ENCODE measurements at places on chromosomes 5 and 9. TPM values are rescaled to one million over a fixed set of nuclear protein-coding genes. Genes with fewer than 3 reads are reported as not detected.

GRCh38 chr5:89396278-89396954 is 513.4 kb upstream of the MEF2C start:
- no peaks in the 10 kb centered on the region for H3K27me3 ChIP-seq
- H3K4me3 ChIP-seq = no peak overlapping the region
- H3K4me1 ChIP-seq = no peaks in the 10 kb centered on the region
- H3K36me3 ChIP-seq = no peaks in the 10 kb centered on the region

GRCh38 chr9:126150411-126151030 is 176.1 kb upstream of the MVB12B start:
- H3K4me3 ChIP-seq = no peak overlapping the region
- no peaks in the 10 kb centered on the region for H3K36me3 ChIP-seq
- H3K27me3 ChIP-seq = no peaks in the 10 kb centered on the region
- no peak overlapping the region for H3K27ac ChIP-seq
- H3K4me1 ChIP-seq = no peaks in the 10 kb centered on the region

Gene PLEKHG4B
- 5.5 TPM for total RNA-seq

Gene ENHO
- total RNA-seq = not detected

- H3K27ac ChIP-seq = no peak overlapping the region
- H3K27me3 ChIP-seq = no peaks in the 10 kb centered on the region
- H3K4me1 ChIP-seq = peaks cover 6% of the 10 kb centered on the region
Observed at GRCh38 chr9:16133032-16133431, 580.2 kb downstream of the CCDC171 start.

DNA sequence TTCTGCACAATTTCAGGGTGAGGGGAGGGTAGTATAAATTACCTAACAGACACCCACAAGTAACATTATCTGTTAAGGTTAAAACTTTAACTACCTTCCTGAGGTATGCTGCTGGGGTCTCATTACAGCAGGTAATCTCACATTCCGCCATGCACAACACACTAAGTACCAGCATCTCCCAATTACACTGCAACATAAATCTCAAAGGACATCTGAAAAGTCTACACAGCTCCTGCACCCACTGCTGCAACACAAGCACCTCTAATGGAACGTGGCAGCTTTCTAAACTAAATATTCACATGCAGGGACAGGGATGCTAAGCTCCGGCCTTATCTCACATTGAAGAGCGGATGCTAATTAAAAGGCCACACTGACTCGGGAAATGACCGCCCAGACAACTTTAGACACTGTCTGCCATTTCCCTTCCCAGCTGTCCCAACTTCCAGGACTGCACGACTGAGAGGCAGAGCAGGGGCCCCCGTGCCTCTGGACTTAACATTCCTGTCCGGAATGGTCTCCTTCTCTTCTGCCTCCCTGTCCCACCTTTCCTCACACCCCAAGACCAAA is 45.9 kb downstream of the PSMB7 start:
- H3K27ac ChIP-seq = no peak overlapping the region
- no peak overlapping the region for H3K4me3 ChIP-seq
- DNase-seq = no peak
- no peaks in the 10 kb centered on the region for H3K27me3 ChIP-seq
- no peaks in the 10 kb centered on the region for H3K36me3 ChIP-seq

Gene LMAN2
- total RNA-seq = 465 TPM

GRCh38 chr9:89837162-89837933 is 232.5 kb downstream of the GADD45G start:
- no peak overlapping the region for H3K27ac ChIP-seq
- H3K36me3 ChIP-seq = no peaks in the 10 kb centered on the region
- no peaks in the 10 kb centered on the region for H3K27me3 ChIP-seq
- no peak overlapping the region for H3K4me3 ChIP-seq

- H3K36me3 ChIP-seq = no peaks in the 10 kb centered on the region
- peak; percentile 92 for DNase-seq
- no peaks in the 10 kb centered on the region for H3K27me3 ChIP-seq
Observed at GRCh38 chr5:168214886-168215285, 76.6 kb upstream of the WWC1 start.

DNA sequence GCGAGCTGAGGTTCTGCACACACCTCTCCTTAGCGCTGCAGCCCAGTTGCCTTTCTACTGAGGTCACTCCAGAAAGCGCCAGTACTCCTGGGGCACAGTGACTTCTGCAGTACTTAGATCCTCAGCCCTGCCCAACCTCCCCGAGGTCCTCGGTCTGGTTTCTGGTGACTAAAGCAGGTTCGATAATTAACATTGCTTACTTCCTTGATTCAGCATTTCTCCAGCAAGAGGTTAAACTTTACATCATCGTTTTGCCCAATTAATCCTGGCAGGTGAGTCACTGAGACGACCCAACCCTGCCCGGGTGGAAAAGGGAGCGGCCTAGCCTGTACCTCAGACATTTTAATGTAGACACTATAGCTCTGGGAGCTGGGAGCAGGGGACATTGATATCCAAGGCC is 77.6 kb downstream of the PLAC8L1 start:
- no peaks in the 10 kb centered on the region for H3K4me1 ChIP-seq
- H3K27me3 ChIP-seq = no peaks in the 10 kb centered on the region
- H3K36me3 ChIP-seq = no peaks in the 10 kb centered on the region

GRCh38 chr5:96933764-96934707 is 1.8 kb upstream of the LNPEP start:
- H3K4me3 ChIP-seq = peak overlapping the region; percentile 46
- H3K27me3 ChIP-seq = no peaks in the 10 kb centered on the region
- peaks cover 15% of the 10 kb centered on the region for H3K4me1 ChIP-seq

Gene EMB
- total RNA-seq = 59.7 TPM

- H3K27me3 ChIP-seq = no peaks in the 10 kb centered on the region
- no peak for DNase-seq
- no peaks in the 10 kb centered on the region for H3K36me3 ChIP-seq
- no peak overlapping the region for H3K4me3 ChIP-seq
- no peaks in the 10 kb centered on the region for H3K4me1 ChIP-seq
- H3K27ac ChIP-seq = no peak overlapping the region
Observed at GRCh38 chr5:63655043-63655442, 307.2 kb downstream of the HTR1A start.

GRCh38 chr5:33984671-33985124 is at the start of gene SLC45A2:
TSS of gene SLC45A2 (minus strand) at chr5:33984693. CDS start at chr5:33984583, 110 bp downstream.
- DNase-seq = no peak
- no peaks in the 10 kb centered on the region for H3K4me1 ChIP-seq
- no peak within 1 kb of the TSS for H3K27ac ChIP-seq
- no peak within 1 kb of the TSS for H3K4me3 ChIP-seq
- H3K27me3 ChIP-seq = no peaks in the 10 kb centered on the region
- peaks cover 21% of the 10 kb centered on the region for H3K36me3 ChIP-seq

DNA sequence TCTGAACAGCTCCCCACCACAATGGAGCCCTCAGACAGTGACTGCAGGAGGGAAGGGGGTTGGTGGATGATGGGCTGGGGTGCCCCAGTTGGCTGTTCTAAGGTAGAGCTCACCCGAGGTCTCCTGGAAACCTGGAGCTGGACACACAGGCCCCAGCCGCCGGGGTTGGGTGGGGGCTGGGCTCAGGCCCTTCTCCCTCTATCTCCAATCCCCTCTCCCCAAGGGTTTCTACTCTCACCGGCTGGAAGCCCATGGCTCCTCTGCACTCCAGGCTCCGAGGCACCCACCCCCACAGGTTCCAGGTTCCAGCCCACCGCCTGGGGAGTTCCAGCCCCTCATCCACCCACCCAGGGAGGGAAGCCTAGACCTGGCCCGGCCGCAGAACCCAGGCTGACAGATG is 766 bp downstream of the NR5A1 start:
- no peak overlapping the region for H3K4me3 ChIP-seq
- H3K27me3 ChIP-seq = peaks cover 32% of the 10 kb centered on the region
- no peaks in the 10 kb centered on the region for H3K36me3 ChIP-seq
- H3K4me1 ChIP-seq = peaks cover 5% of the 10 kb centered on the region
- DNase-seq = no peak

Gene AGXT2
- total RNA-seq = not detected

DNA sequence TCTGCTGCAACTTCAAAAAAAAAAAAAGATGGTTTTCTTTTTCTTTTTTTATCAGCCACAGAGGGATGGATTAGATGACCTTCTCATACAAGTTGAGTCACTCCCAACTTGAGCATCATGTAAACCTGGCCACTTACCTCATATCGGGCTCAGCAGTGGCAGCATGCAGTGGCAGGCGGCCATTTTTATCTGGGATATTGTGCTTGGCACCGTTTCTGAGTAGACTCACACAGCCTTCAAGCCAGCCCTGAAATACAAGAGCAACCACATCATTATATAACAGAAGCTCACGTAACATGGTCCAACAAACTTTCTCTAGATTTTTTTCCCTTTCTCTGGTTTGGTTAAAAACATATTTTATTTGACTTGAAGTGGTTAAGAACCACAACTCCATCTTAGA is 62.6 kb downstream of the ANKRD55 start:
- H3K4me1 ChIP-seq = peaks cover 10% of the 10 kb centered on the region
- no peak overlapping the region for H3K27ac ChIP-seq
- H3K36me3 ChIP-seq = no peaks in the 10 kb centered on the region
- no peak for DNase-seq
- no peaks in the 10 kb centered on the region for H3K27me3 ChIP-seq
- H3K4me3 ChIP-seq = no peak overlapping the region

Gene EQTN
- total RNA-seq = 0.45 TPM

Gene MED27
- 16.3 TPM for total RNA-seq

DNA sequence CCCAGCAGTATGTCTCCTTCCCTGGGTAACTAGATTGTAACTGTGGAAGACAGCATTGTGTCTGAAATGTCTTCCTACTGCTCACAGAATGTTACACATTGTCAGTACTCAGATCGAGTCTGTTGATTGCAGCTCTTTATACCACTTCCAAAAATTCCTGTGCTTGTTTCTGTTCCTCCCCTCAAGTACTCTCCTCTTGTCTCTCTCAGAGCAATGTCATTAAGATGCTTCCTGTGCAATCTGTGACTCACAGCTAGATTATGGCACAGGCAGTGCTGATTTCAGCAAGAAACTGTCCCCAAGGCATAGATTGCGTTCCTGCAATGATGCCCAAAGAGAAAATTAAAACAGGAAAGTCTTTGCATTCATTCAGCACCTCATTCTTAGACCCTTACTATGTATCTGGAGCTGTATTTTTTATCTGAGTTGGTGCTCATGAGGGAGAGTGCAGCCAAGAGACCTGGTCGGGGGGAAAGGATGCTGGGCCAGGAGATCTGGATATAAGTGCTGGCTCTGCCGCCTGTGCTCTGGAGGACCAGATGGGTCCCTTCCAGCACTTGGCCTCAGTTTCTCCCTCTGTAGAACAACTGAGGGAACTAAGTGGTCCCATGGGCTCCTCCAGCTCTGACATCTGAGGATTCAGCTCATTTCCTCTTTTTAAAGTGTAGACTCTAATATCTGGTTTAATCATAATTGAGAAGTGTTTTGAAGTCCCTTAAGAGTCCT is 40.8 kb upstream of the GNPDA1 start:
- H3K27ac ChIP-seq = peak overlapping the region; percentile 18
- no peak overlapping the region for H3K4me3 ChIP-seq
- no peaks in the 10 kb centered on the region for H3K27me3 ChIP-seq
- peak; percentile 33 for DNase-seq
- peaks cover 18% of the 10 kb centered on the region for H3K4me1 ChIP-seq

Gene FGD3
- total RNA-seq = 5.9 TPM

GRCh38 chr5:7856855-7857254 is 5.9 kb upstream of the CFAP90 start:
- H3K27ac ChIP-seq = no peak overlapping the region
- H3K4me3 ChIP-seq = no peak overlapping the region
- H3K36me3 ChIP-seq = peaks cover 24% of the 10 kb centered on the region
- no peaks in the 10 kb centered on the region for H3K4me1 ChIP-seq
- no peaks in the 10 kb centered on the region for H3K27me3 ChIP-seq
- DNase-seq = no peak

DNA sequence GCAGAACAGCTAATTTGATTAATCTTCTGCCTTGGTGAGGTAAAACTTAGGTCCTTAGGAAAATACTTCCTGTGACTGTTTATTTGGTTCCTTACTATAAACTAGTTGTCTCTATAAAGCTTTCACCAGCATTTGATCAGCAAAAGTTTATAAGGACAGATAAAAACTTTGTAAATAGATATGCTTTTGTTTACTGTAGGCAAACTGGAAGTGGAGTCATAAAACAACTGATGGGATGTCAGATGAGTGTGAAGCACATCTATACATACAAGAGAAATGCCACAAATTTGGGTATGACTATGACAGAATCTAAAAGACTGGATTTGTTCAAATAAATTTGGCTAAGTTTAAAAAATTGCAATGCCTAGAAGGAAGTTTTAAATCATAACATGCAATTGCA is 5.5 kb downstream of the PTGER4 start:
- H3K27ac ChIP-seq = peak overlapping the region; percentile 27
- no peaks in the 10 kb centered on the region for H3K36me3 ChIP-seq
- no peak for DNase-seq
- no peak overlapping the region for H3K4me3 ChIP-seq
- peaks cover 9% of the 10 kb centered on the region for H3K4me1 ChIP-seq

Gene AK1
- total RNA-seq = 98.9 TPM

DNA sequence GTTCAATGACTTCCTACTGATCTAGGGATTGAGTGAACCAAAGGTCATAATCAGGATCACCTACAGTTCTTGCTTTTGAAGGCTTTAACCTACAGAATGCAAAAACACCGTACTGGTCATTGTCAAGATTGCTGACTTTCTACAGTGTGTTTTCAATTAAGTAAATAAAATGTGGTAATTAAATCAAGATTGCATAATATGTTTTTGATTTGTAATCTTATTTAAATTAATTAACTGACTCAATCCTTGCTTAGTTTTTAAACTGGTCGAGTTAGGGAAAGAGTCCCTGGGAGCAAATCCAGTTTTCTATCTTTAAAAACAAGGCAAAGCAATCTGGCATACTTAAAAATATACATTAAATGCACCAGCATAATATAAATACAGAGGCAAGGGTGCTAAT is 125.9 kb downstream of the NFIB start:
- no peak overlapping the region for H3K27ac ChIP-seq
- no peak overlapping the region for H3K4me3 ChIP-seq
- no peaks in the 10 kb centered on the region for H3K27me3 ChIP-seq
- H3K4me1 ChIP-seq = peaks cover 30% of the 10 kb centered on the region

- no peak for DNase-seq
- peaks cover 80% of the 10 kb centered on the region for H3K4me1 ChIP-seq
- peak overlapping the region; percentile 98 for H3K27ac ChIP-seq
- no peak overlapping the region for H3K4me3 ChIP-seq
- no peaks in the 10 kb centered on the region for H3K36me3 ChIP-seq
Observed at GRCh38 chr9:93131599-93132286, 2.3 kb downstream of the NINJ1 start.

All from thyroid gland (tissue), 4 donors.